ENCODE measurements at places on chromosomes 1 and 21.

DNA sequence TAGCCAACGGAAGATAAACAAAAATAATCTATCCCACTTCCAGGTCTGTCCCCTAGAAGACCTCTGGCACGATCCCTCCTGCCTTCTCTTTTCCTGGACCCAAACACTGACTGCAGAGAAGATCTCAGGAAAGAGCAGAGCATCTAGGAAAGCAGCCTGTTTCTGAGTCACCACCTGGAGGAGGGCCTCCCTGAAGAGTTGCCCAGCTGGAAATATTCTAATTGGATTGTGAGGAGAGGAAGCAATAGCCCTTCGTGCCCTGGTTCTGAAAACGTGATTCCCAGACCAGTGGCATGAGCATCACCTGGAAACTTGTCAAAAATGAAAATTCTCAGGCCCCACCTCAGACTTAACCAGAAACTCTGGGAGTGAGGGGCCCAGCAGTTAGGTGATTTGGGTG lies 411.1 kb downstream of the SETD4 start:
- no peaks in the 10 kb centered on the region for H3K36me3 ChIP-seq
- H3K27me3 ChIP-seq = no peaks in the 10 kb centered on the region
- H3K27ac ChIP-seq = no peak overlapping the region
- H3K4me3 ChIP-seq = no peak overlapping the region

DNA sequence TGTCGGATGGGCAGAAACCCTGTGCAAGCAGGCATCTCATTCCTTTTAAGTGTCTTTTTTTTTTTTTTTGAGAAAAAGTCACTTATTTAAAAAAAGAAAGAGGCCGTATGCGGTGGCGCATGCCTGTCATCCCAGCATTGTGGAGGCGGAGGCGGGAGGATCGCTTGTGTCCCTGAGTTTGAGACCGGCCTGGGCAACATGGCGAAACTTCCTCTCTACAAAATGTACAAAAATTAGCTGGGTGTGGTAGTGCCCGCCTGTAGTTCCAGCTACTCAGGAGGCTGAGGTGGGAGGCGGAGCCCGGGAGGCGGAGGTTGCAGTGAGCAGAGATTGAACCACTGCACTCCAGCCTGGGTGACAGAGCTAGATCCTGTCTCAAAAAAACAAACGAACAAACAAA lies 1.7 kb downstream of the GPR137B start:
- no peak overlapping the region for H3K27ac ChIP-seq
- peaks cover 14% of the 10 kb centered on the region for H3K27me3 ChIP-seq
- peaks cover 26% of the 10 kb centered on the region for H3K4me1 ChIP-seq
- no peak for DNase-seq

DNA sequence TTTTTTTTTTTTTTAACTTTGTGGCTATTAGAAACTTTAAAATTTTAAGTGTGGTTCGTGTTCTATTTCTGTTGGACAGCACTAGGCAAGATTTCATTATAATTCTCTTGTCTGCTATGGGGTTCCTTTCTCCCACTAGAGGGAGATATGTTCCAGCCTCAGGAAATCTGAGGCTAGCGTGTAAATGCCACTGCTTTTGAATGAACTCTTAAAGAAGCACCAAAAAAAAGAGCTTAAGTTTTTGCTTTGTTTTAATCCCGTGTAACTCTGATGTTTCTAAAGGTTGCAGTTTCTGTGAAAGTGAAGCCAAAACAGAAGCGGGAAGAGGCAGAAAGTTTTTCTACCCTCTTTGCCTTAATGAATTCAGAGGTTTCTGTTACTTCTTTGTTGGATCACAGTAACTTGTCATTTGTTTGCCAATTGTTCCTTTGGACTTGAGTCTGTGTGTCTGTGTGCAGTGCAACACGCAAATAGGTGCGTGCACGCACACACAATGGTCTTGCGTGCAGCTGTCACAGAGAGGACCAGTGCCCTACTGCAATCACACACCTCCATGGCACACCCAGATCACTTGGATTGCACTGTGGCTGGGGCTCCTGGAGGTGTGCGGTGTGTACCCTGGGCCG lies 32.3 kb downstream of the HHAT start:
- no peak overlapping the region for H3K4me3 ChIP-seq
- no peaks in the 10 kb centered on the region for H3K27me3 ChIP-seq
- DNase-seq = no peak
- no peaks in the 10 kb centered on the region for H3K4me1 ChIP-seq

GRCh38 chr21:32770871-32771523 lies 558 bp downstream of the PAXBP1 start:
- H3K36me3 ChIP-seq = no peaks in the 10 kb centered on the region
- peak overlapping the region; percentile 73 for H3K27ac ChIP-seq
- H3K27me3 ChIP-seq = no peaks in the 10 kb centered on the region
- peak; percentile 41 for DNase-seq
- peaks cover 47% of the 10 kb centered on the region for H3K4me1 ChIP-seq

DNA sequence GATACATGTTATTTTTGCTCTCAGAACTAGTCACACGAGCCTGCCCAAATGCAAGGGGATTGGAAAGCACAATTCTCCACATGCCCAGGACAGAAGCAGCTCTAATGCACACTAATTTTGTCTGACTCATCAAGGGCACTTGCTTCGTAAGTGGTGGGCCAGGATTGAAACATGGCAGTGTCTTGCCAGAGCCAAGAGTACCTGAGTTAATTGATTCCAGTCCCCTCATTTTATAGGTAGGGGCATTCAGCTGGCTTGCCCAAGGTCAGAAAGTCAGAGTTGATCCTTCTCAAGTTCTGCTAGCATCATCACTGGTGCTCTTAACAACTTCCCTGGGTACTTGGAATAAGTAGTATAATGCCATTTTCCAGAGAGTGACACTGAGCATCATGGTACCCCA lies 356.1 kb downstream of the ZNF326 start:
- H3K4me3 ChIP-seq = no peak overlapping the region
- no peaks in the 10 kb centered on the region for H3K27me3 ChIP-seq
- H3K36me3 ChIP-seq = no peaks in the 10 kb centered on the region
- DNase-seq = no peak
- no peaks in the 10 kb centered on the region for H3K4me1 ChIP-seq
- no peak overlapping the region for H3K27ac ChIP-seq

- no peaks in the 10 kb centered on the region for H3K4me1 ChIP-seq
- no peak for DNase-seq
- no peak overlapping the region for H3K4me3 ChIP-seq
- H3K27ac ChIP-seq = no peak overlapping the region
Observed at GRCh38 chr1:14440731-14441130, 157.8 kb upstream of the KAZN start.

DNA sequence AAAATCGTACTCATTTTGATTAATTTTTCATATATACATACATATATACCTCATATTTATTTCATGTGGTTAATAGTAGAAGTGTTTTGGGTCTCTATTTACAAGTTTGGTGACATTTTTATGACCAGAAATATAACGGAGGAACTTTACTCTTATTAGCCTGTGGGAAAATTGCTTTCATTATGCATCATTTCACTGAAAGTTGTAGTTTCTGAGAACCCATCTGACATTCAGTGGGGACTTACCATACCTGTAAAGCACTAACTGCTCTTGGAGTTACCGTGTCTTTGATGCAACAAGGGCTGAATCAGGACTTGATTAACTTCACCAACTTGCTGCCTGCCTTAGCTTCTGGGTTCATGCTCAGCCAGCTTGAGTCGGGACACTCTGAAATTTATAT lies 49.9 kb upstream of the ITPKB start:
- DNase-seq = no peak
- no peaks in the 10 kb centered on the region for H3K36me3 ChIP-seq
- H3K4me1 ChIP-seq = no peaks in the 10 kb centered on the region
- H3K4me3 ChIP-seq = no peak overlapping the region
- H3K27ac ChIP-seq = no peak overlapping the region

- peaks cover 23% of the 10 kb centered on the region for H3K4me1 ChIP-seq
- H3K36me3 ChIP-seq = no peaks in the 10 kb centered on the region
- DNase-seq = peak; percentile 69
- H3K27me3 ChIP-seq = no peaks in the 10 kb centered on the region
Observed at GRCh38 chr1:8987881-8988617, 38.2 kb downstream of the SLC2A7 start.

DNA sequence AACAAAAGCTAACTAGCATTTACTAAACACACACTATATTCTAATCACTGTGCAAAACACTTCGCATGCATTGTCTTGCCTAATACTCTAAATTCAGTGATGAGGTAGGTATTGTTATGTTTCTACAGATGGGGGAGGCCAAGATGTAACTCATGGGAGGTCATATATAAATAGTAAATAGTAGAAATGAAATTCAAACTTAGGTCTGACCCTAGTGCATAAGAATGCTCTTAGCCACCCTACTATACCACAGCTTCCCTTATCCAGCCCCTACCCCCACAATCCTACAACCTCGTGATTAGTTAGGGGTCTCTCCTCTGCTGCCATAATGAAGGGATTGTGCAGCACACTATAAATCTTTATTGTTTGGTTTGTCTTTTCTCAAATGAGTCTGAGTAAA lies 3.3 kb downstream of the PFDN2 start:
- H3K27me3 ChIP-seq = no peaks in the 10 kb centered on the region
- no peaks in the 10 kb centered on the region for H3K36me3 ChIP-seq
- no peak overlapping the region for H3K4me3 ChIP-seq

GRCh38 chr1:94793296-94793656 lies 26.9 kb upstream of the SLC44A3 start:
- H3K27ac ChIP-seq = no peak overlapping the region
- no peaks in the 10 kb centered on the region for H3K27me3 ChIP-seq
- no peaks in the 10 kb centered on the region for H3K4me1 ChIP-seq
- no peak for DNase-seq
- H3K4me3 ChIP-seq = no peak overlapping the region

DNA sequence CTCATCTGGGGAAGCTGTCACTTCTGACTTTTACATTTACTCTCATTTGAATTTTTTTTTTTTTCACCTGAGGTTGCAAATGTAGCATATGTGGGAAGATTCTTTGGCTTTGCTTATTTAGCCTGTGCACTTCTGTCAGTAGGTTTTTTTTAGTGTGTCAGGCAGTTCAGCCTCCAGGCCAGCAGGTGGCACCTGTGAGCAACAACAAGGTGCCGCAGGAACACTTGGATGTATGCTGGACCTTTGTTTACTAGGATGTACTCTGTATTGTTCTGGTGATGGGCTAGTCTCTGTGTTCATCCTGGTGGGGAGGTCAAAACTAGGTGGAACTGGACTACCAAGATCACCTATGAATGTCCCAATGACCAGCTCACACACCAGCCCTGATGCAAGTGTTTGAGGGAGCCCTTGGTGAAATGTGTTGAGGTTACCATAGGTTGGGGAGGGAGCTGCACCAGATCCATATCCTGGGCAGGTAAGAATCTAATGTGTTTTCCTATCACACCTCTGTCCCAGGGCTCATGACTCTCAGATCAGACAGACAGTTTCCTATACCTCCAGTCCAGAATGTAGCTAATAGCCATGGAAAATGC lies 618.2 kb downstream of the BRINP3 start:
- no peaks in the 10 kb centered on the region for H3K4me1 ChIP-seq
- no peak overlapping the region for H3K4me3 ChIP-seq
- no peaks in the 10 kb centered on the region for H3K36me3 ChIP-seq
- no peak overlapping the region for H3K27ac ChIP-seq

- H3K4me3 ChIP-seq = no peak overlapping the region
- DNase-seq = no peak
- no peaks in the 10 kb centered on the region for H3K27me3 ChIP-seq
- no peaks in the 10 kb centered on the region for H3K4me1 ChIP-seq
- no peaks in the 10 kb centered on the region for H3K36me3 ChIP-seq
- H3K27ac ChIP-seq = no peak overlapping the region
Observed at GRCh38 chr1:94270801-94271203, 33.4 kb upstream of the ARHGAP29 start.

GRCh38 chr1:31368611-31369107 lies 4.2 kb downstream of the FABP3 start:
- no peak overlapping the region for H3K27ac ChIP-seq
- no peaks in the 10 kb centered on the region for H3K27me3 ChIP-seq
- H3K4me3 ChIP-seq = no peak overlapping the region
- peaks cover 8% of the 10 kb centered on the region for H3K4me1 ChIP-seq
- peaks cover 6% of the 10 kb centered on the region for H3K36me3 ChIP-seq

- no peaks in the 10 kb centered on the region for H3K27me3 ChIP-seq
- H3K4me1 ChIP-seq = no peaks in the 10 kb centered on the region
- H3K36me3 ChIP-seq = no peaks in the 10 kb centered on the region
- DNase-seq = no peak
Observed at GRCh38 chr1:7420098-7420445, 351.0 kb upstream of the VAMP3 start.

DNA sequence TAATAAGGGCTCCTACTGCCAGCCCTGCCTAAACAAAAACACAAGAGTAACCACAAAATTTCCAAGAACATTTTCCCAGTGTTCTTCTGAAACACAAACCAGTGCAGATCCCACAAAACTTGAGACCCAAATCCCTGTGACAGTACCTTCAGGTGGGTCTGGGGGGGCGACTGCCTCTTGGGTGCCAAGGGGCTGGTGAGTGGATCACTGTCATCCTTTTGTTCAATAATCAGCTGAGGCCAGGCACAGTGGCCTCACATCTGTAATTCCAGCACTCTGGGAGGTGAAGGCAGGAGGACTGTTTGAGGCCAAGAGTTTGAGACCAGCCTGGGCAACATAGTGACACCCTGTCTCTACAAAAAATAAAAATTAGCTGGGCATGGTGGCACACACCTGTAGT lies 87.6 kb downstream of the GLIS1 start:
- DNase-seq = no peak
- H3K36me3 ChIP-seq = no peaks in the 10 kb centered on the region
- no peak overlapping the region for H3K27ac ChIP-seq

DNA sequence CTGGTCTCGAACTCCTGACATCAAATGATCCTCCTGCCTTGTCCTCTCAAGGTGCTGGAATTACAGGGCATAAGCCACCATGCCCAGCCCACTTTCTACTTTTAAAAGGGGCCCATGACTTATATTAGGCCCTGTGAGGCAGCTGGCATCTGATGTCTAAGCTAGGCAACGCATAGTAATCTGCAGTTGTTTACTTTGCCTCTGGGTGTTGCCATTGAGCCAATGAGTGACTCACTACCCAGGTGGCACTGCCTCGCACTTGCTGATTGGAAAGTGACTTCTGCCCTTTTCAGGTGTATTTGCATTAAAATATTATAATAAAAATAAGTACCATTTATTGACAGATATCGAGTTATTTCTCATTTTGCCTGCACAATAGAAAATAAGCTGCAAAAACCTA lies 84.9 kb downstream of the KIF14 start:
- H3K4me3 ChIP-seq = no peak overlapping the region
- peaks cover 15% of the 10 kb centered on the region for H3K4me1 ChIP-seq
- no peaks in the 10 kb centered on the region for H3K36me3 ChIP-seq
- DNase-seq = no peak

DNA sequence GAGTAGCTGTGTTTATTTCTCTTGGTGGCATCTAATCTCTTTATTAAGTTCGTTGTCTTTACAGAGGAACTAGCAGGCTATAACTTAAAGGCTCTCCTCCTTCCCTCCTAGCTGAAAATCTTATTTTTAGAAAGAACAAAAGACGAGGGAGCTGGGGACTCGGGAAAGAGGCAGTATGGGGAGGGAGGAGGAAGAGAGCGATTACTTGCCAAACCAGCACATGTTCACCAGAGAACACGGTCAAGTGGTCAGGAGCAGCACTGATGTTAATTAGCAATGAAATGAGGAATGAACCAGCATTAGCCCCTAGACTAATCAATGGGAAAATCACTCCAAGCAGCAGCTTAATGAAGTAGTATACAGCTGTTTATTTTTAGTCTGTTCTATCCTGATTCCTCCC lies 171.3 kb upstream of the ESRRG start:
- no peaks in the 10 kb centered on the region for H3K36me3 ChIP-seq
- DNase-seq = no peak
- H3K4me3 ChIP-seq = no peak overlapping the region

GRCh38 chr1:59509341-59509875 lies 212.5 kb downstream of the FGGY start:
- H3K36me3 ChIP-seq = no peaks in the 10 kb centered on the region
- no peak overlapping the region for H3K27ac ChIP-seq
- no peak overlapping the region for H3K4me3 ChIP-seq
- no peak for DNase-seq

GRCh38 chr1:46211051-46211450 lies 7.9 kb downstream of the LURAP1 start:
- no peak for DNase-seq
- H3K36me3 ChIP-seq = no peaks in the 10 kb centered on the region
- no peaks in the 10 kb centered on the region for H3K27me3 ChIP-seq
- no peak overlapping the region for H3K4me3 ChIP-seq
- no peaks in the 10 kb centered on the region for H3K4me1 ChIP-seq
